ENCODE measurements at places on chromosomes 5 and 9.

GRCh38 chr9:2087500-2088313, 72.6 kb downstream of the SMARCA2 start:
- no peak for DNase-seq

GRCh38 chr5:93070938-93071337, 510.1 kb downstream of the NR2F1-AS1 start:
- DNase-seq = no peak

DNA sequence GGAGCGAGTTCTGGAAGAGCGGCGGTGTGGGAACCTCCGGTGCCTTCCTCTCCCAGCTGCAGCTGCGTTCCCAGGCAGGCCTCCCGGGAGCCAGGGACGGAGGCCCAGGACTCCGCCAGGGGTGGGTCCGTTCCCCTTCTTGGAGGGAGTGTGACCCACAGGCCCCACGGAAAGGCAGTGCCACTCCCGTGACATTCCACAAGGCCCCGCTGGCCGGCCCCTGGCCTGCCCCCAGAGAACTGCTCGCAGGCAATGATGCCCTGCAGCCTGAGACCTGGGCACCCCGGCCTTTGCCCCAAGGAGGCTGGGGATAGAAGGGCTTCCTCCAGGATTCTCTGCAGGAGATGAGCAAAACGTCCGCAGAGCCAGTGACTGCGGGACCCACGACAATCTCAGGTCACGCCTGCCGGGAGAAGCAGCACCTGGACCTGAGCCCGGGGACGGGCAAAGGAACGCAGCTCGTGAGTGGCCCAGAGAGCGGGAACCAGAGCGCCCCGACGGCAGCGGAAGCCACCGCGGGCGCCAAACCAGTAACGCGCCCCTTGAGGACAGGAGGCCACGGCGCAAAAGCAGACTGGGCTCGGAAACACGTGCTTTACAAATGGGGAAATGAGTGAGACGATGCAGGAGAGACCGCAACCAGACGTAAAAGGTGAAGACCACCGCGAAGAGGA, 9.3 kb downstream of the OBP2B start:
- peak; percentile 0 for DNase-seq

- DNase-seq = no peak
Measured at GRCh38 chr5:126464016-126464415, 40.8 kb downstream of the GRAMD2B start.

DNA sequence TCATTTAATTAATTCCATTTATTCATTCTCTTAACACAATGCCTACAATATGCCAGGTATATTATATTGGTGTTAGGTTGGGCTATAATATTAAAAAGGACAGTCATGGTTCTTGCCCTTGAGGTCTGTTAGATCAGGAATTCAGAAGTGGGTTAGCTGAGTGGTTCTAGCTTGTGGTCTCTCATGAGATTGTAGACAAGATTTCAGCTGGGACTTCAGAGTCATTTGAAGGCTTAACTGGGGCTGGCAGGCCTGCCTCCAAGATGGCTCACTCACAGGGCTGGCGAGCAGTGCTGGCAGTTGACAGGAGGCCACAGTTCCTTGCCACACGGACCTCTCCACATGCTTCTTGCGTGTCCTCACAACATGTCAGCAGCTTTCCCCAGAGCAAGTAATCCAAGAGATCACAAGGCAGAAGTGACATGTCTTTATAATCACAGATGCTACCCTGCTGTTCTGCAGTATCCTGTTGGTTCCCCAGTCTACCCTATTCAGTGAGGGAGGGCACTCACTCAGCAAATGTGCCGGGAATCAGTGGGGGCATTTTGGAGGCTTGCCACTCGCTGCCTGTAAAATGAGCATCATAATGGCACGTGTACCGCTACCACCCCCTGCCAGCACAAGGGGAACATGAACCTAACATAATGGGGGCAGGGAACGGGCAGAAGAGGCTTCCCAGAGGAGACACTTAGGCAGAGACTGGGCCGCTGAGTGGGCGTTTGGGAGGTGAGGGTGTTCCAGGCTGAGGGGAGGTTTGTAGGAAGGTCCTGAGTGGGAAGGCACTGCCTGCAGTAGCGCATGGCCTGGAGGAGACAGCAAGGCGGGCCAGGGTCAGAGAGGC, 70.0 kb downstream of the EXOSC2 start:
- DNase-seq = no peak

- no peak for DNase-seq
Measured at GRCh38 chr5:108998216-108998615, 250.5 kb downstream of the FER start.
